ENCODE measurements at places on chromosomes 2 and 18. TPM values are rescaled to one million over a fixed set of nuclear protein-coding genes. Genes with fewer than 3 reads are reported as not detected.

- no peak for DNase-seq
- H3K36me3 ChIP-seq = no peaks in the 10 kb centered on the region
- H3K4me3 ChIP-seq = no peak overlapping the region
- H3K27me3 ChIP-seq = no peaks in the 10 kb centered on the region
- H3K27ac ChIP-seq = no peak overlapping the region
- no peaks in the 10 kb centered on the region for H3K4me1 ChIP-seq
These were observed 114.8 kb upstream of the LRATD1 start for GRCh38 chr2:14517731-14518130.

GRCh38 chr2:108623616-108624015 is 89.3 kb downstream of the LIMS1 start:
- DNase-seq = no peak
- H3K27ac ChIP-seq = no peak overlapping the region
- peaks cover 6% of the 10 kb centered on the region for H3K4me1 ChIP-seq

DNA sequence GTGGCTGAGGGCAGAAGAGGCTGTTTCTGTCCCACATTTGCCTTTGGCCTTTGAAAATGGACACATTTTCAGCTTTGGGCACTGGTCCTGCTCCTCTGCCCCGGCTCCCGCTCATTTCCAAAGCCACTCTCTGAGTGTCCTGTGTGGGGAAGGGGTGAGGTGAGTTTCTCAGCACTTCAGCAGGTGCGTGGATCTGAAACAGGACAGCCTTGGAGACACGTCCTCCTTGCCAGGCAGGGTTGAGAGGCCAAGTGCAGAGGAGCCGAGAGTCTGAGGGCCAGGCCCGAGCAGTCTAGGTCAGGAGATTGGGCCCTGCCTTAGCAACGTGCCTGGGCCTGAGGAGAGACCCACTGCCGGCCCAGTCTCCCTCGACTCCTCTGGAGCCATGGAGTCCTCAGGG is 21.9 kb upstream of the ALPI start:
- no peaks in the 10 kb centered on the region for H3K27me3 ChIP-seq
- no peak for DNase-seq
- no peak overlapping the region for H3K27ac ChIP-seq
- H3K4me1 ChIP-seq = no peaks in the 10 kb centered on the region
- H3K36me3 ChIP-seq = no peaks in the 10 kb centered on the region
- no peak overlapping the region for H3K4me3 ChIP-seq

- H3K4me3 ChIP-seq = no peak overlapping the region
- peaks cover 18% of the 10 kb centered on the region for H3K4me1 ChIP-seq
- no peaks in the 10 kb centered on the region for H3K36me3 ChIP-seq
- H3K27me3 ChIP-seq = no peaks in the 10 kb centered on the region
- peak overlapping the region; percentile 88 for H3K27ac ChIP-seq
These were observed 52.8 kb upstream of the ITGA6 start for GRCh38 chr2:172374318-172375240.

DNA sequence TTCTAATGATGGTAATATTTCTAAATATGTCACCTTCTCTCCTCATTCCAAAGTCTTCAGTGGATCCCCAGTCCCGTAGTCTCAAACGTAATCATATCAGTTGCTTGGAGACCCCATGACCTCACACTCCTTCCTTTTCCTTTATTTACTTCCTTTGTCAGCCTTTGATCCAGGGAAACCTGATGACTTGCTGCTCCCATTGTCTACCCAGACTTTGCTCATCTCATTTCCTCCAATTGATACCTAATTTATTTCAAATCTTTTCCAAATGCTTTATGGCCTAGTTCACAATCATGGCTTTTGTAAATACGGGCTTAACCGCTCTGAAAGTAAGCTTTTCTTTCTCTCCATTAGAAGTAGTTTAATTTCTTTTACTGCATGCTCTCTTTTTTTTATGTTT is 402.4 kb upstream of the CYRIA start:
- no peaks in the 10 kb centered on the region for H3K27me3 ChIP-seq
- no peaks in the 10 kb centered on the region for H3K4me1 ChIP-seq
- H3K4me3 ChIP-seq = no peak overlapping the region

Gene MYL1
- not detected for total RNA-seq

Gene MTCL1
- total RNA-seq = 5.4 TPM
